Activated T-helper 2 cell treated with anti-CD3 and anti-CD28 coated beads, Interferon-gamma antibody, Interleukin-2, Interleukin-4, amounts not matched to agents 10 μg/mL and 5 μg/mL and 100 μg/mL, durations not matched to agents 14 hours and 24 hours and 36 hours (primary cell): ENCODE measurements at places on chromosomes 12 and 14.

DNA sequence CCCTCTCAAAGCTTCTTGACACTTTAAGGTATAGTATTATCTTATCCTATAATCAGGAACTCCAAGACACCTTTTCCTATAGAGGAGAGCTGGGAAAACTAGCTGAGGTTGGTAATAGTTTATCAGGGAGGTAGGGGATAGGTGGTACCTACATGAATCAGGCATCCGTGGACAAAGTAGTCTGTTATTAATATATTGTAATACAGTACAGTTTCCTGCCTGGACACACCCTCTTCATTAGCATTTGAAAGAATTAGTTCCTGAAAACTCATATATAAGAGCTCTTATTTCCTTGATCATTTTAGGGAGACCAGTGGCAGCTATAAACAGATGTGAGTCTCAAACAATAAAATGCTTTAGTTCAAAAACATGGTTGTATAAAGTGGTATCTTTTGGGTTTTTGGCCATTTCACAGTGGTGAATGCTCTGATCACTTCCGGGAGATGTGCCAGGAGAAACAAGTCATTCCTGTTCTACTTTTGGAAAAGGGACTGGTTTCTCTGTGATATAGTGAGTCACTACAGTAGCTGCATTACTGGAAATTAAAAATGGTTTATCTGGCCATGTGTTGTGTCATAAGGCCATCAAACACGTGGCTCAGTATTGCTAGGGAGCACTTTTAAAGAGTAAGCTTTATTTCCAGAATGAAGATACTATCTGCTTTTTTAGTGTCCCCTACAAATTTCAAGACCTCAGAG, 98.1 kb downstream of the KLRB1 start:
- DNase-seq, result no peak

DNA sequence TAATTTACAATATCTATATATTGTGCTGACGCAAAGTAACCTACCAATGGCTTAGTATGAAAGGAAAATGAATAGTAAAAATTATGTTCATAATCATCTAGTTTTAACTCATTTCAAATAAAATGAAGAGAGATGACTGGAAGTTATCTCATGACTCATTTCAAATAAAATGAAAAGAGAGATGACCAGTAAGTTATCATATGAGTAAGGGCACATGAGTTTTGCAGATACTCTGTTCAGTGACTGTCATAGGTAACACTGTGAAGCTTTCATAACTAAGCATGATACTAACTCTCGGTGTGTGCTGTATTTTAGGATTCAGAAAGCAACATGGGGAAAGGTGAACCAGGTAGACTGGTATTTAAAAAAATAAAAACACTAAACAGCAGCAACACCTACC, 364.5 kb upstream of the DIO2 start:
- no peak for DNase-seq

DNA sequence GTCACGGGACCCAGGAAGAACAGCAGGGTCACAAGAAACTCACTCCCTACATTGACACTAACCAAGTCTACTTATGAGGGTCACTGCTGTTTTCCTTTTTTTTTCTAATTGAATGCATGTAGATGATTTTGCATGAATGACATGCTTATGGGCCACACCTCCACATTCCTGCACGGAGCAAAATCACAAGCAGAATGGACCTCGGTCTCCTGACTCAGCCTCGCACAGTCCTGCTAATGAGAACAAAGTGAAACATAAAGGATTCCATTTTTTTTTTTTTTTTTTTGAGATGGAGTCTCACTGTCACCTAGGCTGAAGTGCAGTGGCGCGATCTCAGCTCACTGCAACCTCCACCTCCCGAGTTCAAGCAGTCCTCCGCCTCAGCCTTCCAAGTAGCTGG, 12.3 kb downstream of the SCARB1 start:
- DNase-seq, result no peak

DNA sequence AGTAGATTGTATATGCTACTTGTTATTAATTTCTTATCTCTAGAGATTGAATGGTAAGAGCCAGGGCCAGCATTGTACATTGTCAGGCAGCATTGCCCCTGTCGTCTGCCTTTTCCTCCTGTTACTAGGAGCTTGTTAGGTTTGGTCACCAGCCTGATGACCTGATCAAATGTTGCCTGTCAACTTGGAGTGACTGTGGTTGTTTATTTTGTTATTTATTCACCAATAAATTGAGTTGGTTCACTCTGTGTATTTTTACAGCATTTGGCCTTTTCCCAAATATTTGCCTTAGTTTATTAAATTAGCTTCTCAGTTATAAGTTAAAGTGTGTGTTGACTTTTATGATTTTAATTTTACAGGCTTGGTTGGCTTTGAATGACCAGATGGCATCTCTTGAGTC, 88.4 kb downstream of the PRKCH start:
- DNase-seq, result no peak

DNA sequence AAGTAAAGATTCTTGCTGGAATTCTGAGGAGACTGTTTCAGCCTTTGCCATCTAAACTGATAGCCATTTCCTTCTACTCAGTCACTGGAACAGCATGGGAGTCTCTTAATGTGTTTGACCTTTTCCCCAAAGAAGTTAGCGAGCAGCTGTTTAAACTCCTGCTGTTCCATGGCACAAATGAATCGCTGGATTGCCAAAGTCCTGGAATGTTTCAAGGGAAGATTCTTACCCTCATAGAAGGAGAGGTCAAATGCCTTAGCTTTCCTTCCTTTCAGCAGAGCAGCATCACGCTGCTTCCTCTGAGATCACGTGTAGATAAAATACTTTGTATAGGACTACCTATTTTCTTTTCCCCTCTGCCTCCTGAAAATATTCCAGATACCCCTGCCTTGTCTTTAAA, 10.5 kb upstream of the NR2C1 start:
- no peak for DNase-seq

DNA sequence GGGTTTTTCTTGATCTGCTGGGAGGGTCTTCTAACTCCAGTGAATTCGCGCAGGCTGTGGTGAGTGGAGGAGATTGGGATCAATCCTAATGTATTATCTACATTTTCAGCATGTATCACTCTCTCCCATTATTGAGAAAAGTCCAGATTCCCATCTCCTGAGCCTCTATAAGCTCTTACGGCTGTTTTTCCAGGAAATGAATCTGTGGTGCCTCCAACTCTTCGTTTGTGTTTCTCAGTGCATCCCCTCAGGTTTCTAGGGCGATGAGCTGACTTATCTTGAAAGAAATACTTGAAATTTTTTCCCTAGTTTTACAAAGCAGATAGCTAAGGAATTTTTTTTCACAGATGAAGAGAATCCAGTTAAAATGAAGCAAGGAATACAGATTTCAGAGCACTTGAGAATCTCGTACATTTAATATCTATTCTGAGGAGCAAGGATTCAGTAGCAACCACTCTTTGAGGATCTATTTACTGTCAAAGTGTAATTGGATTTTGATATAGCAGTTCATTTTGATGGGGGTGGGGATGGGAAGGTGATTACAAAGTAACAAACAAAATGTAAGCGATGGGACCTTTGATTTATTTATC, 138.7 kb downstream of the BRMS1L start:
- no peak for DNase-seq

DNA sequence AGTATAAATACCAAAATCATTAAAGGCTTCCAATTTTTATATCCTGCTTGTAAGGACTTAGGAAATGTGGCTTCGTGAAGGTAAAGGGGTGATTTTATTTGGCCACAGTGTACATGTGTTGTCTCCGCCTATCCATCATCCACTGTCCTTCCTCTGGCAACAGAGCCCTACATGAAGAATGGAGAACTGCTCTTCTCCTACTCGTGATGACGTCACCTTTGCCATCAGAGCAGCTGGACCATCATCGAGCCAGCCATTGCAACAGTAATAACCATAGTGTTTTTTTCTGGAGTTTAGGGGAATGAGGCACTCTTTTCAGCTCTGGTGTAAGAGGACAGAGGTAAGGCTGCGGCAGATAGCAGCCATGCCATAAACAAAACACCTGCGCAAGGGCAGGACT, 19.2 kb downstream of the ITPR2 start:
- no peak for DNase-seq

- DNase-seq, result no peak
These were observed 30.2 kb downstream of the KCTD10 start for GRCh38 chr12:109446869-109447268.

DNA sequence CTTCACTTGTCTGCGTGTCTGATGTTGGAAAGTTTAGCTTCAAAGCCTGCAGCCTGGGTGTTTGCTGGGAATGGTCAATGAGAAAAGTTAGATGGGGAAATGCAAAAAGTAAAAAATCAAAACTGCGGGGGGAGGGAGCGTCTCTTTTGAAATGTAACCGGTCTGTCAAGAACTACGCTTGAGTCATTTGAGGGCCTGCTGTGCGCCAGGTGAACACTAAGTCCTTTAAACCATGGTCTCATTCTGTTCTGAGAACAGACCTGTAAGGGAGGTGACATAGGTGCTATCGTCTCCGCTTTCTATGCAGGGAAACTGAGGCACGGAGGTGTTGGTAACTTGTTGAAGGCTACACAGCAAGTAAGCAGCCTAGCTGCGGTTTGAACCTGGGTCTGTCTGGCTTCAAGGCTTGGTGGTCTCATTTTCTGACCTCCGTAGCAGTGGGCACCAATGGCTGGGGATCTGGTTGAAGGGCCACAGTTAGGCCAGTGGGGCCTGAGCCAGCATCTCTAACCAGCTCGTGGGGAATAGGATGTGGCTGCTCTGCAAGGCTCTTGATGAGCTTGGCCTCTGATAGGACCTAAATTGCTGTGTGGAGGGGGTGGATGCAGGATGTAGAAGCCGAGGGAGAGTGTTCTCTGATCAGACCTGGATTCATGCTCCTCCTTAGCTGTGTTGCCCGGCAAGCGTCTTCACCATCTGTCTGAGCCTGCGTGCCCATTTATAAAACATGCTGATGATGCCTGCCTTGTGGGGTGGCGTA, 41.5 kb downstream of the KCTD10 start:
- DNase-seq, result no peak

DNA sequence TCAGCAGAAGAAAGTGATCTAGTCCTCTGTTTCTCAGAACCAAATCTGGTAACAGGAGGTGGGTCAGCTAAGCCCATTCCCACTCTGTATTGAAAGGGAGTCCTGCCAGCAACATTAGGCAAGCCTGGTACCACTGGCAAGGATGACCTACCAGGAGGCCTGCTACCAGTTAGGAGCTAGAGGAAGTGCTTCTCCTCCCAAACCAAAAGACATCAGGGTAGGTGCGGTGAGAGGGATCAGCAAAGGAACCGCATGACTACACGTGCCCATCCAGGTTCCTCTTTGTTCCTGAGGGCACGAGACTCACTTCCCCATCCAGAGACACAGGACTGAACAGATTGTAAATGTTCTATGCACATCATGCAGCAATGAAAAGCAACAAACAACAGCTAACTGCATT, 2.8 kb downstream of the KLRC4 start:
- no peak for DNase-seq

- no peak for DNase-seq
These were observed 6.0 kb upstream of the SLC24A4 start for GRCh38 chr14:92316937-92317336.

DNA sequence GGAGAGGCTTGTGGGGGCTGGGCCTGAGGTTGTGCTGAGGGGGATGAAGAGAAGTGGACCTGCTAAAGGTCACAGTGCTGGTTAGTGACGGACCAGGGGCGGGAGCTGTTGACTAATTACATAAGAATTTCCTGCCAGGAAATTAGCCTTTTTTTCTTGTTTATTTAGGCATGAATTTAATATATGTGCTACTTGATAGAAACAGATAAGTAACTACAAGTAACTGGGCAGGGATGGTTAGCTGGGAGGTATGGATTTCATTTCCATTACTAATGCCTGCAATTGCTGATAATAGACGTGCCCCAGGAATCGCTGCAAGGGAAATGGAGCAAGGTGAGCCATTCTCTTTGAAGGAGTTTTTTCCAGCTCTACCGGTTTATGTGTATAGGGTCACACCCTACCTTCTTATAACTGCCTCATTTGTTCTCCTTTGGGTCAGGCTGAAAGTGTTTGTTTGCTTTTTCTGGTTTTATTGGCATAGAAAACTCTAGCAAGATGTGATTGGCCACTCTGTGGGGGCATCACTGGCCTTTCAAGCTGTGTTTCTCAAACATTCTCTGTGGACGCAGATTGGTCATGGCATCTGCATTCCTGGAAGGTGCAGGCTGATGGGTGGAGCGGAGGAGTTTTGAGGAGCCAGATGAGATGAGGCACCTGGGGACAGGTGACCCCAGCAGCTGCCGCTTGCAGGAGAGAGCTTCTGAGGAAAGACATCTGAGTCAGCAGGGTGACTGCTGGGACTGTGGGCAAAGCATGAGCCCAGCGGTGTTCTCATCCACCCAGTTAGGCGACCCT, 19.0 kb upstream of the GPRC5A start:
- no peak for DNase-seq

GRCh38 chr12:114319422-114319821, 86.5 kb downstream of the TBX5 start:
- DNase-seq, result no peak

GRCh38 chr14:54106661-54107377, 150.2 kb upstream of the BMP4 start:
- no peak for DNase-seq

- DNase-seq, result no peak
These were observed 4.1 kb upstream of the CYP46A1 start for GRCh38 chr14:99679996-99680395.

- DNase-seq, result no peak
These were observed 119.3 kb upstream of the FSCB start for GRCh38 chr14:44626423-44626822.

DNA sequence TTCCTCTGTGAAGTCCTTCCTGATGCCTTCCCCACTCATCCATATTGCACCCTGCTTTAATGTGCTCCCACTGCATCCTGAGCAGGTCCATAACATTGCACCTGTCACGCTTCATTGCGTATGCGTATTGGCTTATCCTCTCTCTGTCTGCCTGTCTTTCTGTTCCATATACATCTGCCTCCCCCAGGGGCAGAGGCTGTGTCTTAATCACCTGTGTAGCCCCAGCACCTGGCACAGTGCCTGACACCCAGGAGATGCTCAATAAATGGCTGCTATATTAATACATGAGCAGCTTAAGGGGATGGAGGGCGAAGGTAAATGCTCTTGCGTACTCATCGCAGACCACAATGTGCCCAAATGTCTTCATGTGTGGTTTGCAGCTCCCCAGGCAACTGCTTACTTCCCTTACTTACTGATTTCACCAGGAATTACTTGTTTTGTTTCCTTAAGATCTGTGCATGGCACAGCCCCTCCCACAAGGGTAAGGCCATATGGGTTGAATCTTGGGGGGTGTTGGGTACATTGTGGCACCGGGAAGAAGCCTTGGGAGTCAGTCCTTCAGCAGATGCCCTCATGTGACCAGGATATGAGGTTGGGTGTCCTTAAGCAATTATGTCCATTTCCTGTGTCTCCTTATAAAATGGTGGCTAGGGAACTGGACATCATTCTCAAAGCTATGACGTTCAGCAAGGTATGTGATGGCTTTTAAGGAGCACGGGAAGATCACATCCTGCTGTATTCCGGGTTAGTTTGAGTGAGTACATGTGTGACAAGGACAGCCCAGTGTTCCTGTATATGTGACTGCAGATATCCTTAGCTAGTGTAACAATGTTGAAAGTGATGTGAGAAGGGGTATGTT, 848 bp upstream of the CPNE6 start:
- DNase-seq, result no peak
